ENCODE measurements at places on chromosomes 12 and 14.

DNA sequence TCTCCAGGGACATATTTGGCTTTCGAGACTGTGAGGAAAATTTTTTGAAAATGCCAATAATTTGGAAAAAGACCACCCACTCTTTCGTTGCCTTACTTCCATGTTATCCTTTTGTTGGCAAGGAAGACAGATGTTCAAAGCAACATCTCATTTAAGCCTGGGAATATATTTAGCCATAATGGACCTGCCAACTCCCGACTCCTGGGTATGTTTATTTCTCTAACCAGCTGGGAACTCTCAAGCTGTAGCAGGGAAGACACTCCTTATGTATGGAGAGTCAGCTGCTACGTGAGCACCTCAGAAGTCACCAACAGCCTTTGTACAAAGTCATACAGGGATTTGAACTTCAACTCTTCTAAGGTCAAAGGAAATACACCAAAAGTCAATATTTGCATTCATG, 96.5 kb upstream of the DAAM1 start:
- no peak for DNase-seq
- no peak overlapping the region for H3K27ac ChIP-seq
- H3K36me3 ChIP-seq = no peaks in the 10 kb centered on the region
- no peaks in the 10 kb centered on the region for H3K27me3 ChIP-seq

- H3K27me3 ChIP-seq = no peaks in the 10 kb centered on the region
- H3K27ac ChIP-seq = no peak overlapping the region
- no peaks in the 10 kb centered on the region for H3K36me3 ChIP-seq
- DNase-seq = no peak
- H3K4me3 ChIP-seq = no peak overlapping the region
Measured at GRCh38 chr14:99671235-99672224, 12.6 kb upstream of the CYP46A1 start.

DNA sequence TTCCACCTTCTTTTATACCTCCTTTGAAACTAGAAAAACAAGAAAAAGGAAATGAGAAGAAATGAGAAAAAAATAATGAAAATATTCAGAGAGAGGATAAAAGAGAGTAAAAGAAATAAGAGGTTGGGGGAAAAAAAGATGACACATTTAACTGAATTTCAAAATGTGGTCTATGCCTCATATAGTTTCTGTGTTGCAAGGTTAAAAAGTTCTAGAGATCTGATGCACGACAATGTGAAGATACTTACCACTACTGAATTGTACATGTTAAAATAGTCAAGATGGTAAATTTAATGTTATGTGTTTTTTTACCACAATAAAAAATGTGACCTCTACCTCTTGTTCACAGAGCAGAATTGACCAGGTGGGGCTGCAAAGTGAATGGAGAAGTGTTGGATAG, 314.8 kb upstream of the OR4E1 start:
- H3K4me1 ChIP-seq = no peaks in the 10 kb centered on the region
- H3K4me3 ChIP-seq = no peak overlapping the region
- no peak for DNase-seq
- H3K27me3 ChIP-seq = no peaks in the 10 kb centered on the region

GRCh38 chr12:3490895-3491144, 183 bp upstream of the PRMT8 start:
- H3K4me3 ChIP-seq = no peak overlapping the region
- DNase-seq = no peak
- H3K4me1 ChIP-seq = peaks cover 31% of the 10 kb centered on the region
- H3K27ac ChIP-seq = no peak overlapping the region
- H3K27me3 ChIP-seq = peaks cover 34% of the 10 kb centered on the region

DNA sequence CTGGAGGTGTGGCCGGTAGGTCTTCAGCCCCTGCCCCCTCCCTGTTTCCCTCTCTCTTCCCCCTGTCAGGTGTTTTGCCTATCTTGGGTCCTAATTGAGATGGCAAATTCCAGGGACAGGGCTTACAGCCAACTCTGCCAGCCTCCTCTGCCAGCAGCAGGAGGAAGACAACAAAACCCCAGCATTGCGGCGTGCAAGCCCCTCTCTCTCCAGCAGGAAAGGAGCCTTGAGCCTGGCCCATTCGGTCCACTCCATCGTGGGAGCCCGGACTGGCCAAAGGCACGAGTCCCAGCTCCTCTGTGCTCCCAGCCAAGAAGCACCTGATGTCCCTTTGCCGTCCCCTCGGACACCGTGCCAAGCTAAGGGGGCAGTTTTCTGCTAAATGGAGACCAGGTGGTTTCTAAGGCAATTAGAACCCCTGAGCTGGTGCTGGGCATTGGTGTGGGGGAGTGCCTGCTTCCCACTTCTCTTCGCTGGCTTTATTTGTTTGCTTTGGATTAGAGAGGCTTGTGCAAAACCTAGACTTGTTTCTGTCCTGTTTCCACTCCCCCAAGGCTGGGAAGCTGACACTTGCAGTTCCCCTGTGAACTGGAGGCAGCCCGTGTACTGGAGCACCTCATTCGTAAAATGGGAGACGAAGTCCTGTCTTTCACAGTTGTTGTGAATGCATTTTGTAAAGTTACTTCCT, 57.1 kb upstream of the LHX5 start:
- H3K4me1 ChIP-seq = no peaks in the 10 kb centered on the region
- no peak overlapping the region for H3K4me3 ChIP-seq

DNA sequence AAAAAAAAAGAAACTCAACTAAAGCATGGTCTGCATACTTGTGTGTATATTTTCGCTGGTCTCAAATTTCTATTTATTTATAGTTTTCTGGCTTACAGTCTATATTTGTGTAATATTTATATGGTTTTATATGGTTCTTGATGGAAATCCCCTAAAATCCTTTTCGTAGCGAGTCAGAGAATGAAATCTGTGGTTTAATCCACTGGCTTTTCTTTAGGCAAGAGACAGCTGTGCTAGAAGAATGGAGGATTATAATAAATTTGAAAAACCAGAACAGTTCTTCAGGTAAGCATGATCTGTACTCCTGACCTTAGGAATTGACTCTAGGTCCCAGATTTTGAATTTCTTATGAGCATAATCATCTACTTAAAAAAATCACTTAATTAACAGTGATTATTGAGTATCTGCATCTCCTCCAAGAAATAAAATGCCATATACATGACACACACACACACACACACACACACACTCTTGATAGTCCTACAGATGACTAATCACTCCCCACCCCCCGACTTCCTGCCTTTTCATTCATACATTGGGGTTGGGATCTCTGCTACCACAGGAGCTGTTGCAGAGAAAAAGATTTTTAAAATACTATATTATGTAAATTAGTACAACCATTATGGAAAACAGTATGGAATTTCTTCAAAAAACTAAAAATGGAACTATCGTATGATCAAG, 113.4 kb downstream of the CRADD start:
- H3K36me3 ChIP-seq = no peaks in the 10 kb centered on the region
- H3K4me1 ChIP-seq = peaks cover 3% of the 10 kb centered on the region
- no peak for DNase-seq
- no peaks in the 10 kb centered on the region for H3K27me3 ChIP-seq

- H3K27ac ChIP-seq = peak overlapping the region; percentile 76
- no peaks in the 10 kb centered on the region for H3K27me3 ChIP-seq
- no peaks in the 10 kb centered on the region for H3K36me3 ChIP-seq
- H3K4me1 ChIP-seq = peaks cover 45% of the 10 kb centered on the region
- H3K4me3 ChIP-seq = no peak overlapping the region
Measured at GRCh38 chr12:52009081-52009751, 2.5 kb downstream of the TAMALIN start.

GRCh38 chr14:99395909-99396530, 84.6 kb downstream of the SETD3 start:
- H3K4me3 ChIP-seq = no peak overlapping the region
- DNase-seq = no peak
- H3K27ac ChIP-seq = no peak overlapping the region
- no peaks in the 10 kb centered on the region for H3K27me3 ChIP-seq
- peaks cover 4% of the 10 kb centered on the region for H3K4me1 ChIP-seq

GRCh38 chr12:117187421-117187820, 2.8 kb downstream of the FBXO21 start:
- peaks cover 5% of the 10 kb centered on the region for H3K36me3 ChIP-seq
- no peaks in the 10 kb centered on the region for H3K27me3 ChIP-seq
- H3K4me3 ChIP-seq = no peak overlapping the region
- peak overlapping the region; percentile 86 for H3K27ac ChIP-seq

- H3K27me3 ChIP-seq = no peaks in the 10 kb centered on the region
- H3K36me3 ChIP-seq = no peaks in the 10 kb centered on the region
- no peak overlapping the region for H3K27ac ChIP-seq
- no peaks in the 10 kb centered on the region for H3K4me1 ChIP-seq
Measured at GRCh38 chr14:42248131-42248530, 641.5 kb downstream of the LRFN5 start.

DNA sequence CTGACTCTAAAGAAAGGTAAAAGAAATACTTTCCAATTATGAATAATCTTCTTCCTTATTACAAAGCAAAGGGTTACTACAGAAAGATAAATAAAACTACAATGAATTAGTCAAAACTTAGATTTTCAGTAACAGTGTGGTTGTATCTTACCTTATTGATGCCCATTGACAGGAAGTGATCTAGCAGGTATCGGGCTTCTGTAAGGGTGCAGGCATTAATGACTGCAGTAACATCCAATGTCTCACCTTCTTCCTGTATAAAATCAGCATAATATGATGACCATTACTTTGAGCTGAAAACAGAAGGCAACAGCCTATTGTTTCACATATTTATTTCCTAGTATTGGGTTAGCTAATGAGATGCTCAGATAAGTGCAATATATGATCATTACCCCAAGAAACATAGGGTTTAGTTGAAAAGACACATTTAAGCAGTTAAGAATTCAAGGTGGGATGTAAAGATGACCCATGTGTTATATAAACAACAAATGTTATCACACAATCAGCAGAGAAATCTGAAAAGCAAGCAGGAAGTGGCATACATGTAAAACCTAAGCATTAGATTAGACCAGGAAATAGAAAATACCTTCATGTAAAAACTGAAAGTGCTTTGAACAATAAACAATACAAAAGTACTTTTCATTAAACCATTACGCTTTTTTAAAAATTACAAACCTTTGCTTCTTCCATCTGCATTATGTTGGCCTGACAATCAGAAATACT, 111.2 kb downstream of the KIF21A start:
- no peak overlapping the region for H3K27ac ChIP-seq
- DNase-seq = no peak
- no peaks in the 10 kb centered on the region for H3K36me3 ChIP-seq

DNA sequence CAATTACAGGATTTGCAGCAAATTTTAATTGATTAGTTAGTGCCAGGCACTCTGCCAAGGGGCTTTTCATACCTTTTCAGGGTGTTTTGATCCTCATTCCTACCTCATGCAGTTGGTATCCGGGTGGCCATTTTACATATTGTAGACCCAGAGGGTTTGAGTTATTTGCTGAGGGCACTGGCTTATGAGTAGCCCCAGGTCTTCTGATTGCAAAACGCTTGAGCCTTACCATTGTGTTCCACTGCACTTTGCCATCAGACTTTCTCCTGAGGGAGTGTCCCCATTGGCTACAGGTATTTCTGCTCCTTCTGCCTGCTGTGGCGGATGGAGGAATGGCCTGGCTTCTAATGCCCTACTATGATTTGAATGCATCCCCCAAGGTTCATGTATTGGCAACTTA, 257.8 kb upstream of the CRY1 start:
- no peak overlapping the region for H3K27ac ChIP-seq
- no peaks in the 10 kb centered on the region for H3K36me3 ChIP-seq
- H3K4me3 ChIP-seq = no peak overlapping the region

GRCh38 chr14:39419272-39419671, 13.0 kb downstream of the FBXO33 start:
- peaks cover 15% of the 10 kb centered on the region for H3K4me1 ChIP-seq
- no peak overlapping the region for H3K4me3 ChIP-seq
- no peaks in the 10 kb centered on the region for H3K27me3 ChIP-seq

DNA sequence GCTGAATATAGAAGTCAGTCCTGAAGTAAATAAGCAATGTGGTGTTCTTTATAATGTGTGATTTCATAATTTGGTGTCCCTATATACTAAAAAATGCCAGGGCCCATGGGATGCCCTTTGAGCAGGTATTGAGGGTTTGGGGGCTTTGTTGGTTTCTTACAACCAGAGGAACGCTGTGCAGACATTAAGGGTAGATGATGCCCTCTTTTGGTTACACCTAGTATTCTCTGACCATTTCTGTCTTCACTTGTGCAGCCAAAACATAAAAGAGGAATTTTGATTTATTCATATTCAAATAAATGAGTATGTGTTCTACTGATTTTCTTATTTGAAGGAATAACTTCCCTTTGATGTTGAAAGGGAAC, 3.0 kb downstream of the LGR5 start:
- no peaks in the 10 kb centered on the region for H3K36me3 ChIP-seq
- H3K27me3 ChIP-seq = peaks cover 15% of the 10 kb centered on the region
- no peak overlapping the region for H3K27ac ChIP-seq
- H3K4me3 ChIP-seq = no peak overlapping the region
- peaks cover 29% of the 10 kb centered on the region for H3K4me1 ChIP-seq
- DNase-seq = no peak

DNA sequence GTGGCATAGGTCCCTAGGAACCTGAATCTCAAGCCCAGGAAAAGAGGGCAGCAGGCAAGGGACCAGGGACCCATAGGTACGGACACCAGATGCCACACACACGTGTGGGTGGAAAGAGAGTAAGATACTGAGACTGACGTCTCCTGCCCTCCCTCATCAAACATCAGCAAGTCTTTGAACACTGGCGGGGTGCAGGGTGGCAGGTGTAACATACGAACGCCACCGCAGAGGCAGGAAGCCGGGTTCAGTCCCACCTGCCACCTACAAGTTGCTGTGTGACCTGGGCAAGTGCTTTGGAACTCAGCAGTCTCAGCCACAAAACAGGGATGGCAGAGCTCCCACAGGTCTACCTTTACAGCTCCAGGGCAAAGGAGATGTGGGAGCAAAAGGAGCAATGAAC, 11.1 kb downstream of the ACTN1 start:
- H3K36me3 ChIP-seq = no peaks in the 10 kb centered on the region
- peaks cover 86% of the 10 kb centered on the region for H3K4me1 ChIP-seq
- DNase-seq = no peak
- H3K27ac ChIP-seq = no peak overlapping the region

DNA sequence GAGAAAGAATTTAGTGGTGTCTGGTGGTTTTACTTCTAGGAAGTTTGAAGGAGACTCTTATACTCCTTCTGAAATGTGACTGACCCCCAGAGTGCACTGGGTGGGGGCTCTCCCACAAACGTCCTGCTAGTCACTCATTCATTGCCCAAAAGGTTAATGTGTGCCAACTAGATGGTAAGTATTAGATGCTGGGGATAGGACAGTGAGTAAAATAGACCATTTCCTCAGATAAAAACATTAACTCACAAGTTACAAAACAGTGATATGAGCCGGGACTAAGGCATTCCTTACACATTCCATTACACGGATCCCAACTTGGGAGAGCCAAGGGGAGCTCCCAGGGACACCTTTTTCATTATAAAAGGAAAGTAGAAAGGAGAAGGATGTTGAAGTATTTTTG, 185.1 kb downstream of the ATXN7L3B start:
- H3K36me3 ChIP-seq = no peaks in the 10 kb centered on the region
- no peaks in the 10 kb centered on the region for H3K27me3 ChIP-seq
- no peaks in the 10 kb centered on the region for H3K4me1 ChIP-seq

GRCh38 chr12:95949477-95950206, 6.5 kb downstream of the AMDHD1 start:
- no peak for DNase-seq
- H3K36me3 ChIP-seq = no peaks in the 10 kb centered on the region
- no peak overlapping the region for H3K27ac ChIP-seq
- H3K4me1 ChIP-seq = no peaks in the 10 kb centered on the region
